ENCODE measurements at places on chromosomes 3 and 15.

DNA sequence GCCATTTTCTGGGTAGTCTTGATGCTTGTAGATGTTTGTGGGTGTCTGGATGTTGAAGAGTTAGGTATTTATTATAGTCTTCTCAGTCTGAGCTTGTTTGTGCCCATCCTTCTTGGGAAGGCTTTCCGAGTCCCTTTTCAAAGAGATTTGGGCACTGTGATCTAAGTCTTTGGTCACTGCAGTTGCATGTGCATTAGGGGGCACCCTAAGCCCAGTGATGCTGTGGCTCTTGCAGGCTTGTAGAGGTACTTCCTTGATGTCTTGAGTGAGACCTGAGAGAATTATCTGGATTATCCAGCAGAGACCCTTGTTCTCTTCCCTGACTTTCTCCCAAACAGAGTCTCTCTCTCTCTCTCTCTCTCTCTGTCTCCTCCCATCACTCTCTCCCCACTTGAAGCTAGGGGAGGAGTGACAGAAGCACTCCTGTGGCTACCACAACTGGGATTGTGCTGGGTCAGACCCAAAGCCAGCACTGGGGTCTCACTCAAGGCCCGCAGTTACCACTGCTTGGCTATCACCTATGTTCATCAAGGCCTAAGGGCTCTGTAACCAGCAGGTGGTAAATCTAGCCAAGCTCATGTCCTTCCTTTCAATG is 68.5 kb downstream of the TMCO5A start:
- DNase-seq = no peak

DNA sequence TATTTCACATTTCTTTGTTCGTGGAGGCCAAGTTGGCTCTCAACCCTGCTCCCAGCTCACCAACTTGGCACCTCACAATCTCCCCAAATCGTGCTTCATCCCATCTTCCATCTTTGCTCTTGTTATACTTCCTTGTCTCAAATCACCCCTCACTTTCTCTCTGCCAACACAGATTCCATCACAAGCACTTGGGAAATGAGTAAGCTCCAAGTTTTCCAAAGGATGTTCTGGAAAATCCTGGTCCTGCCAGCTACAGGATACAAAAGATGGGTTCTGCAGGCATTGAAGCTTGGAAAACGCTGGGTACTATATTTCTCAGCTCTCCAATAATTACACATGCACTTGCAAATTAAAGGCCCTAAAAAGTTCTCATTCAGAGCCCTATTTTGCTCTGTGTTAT is 4.1 kb upstream of the TM4SF4 start:
- DNase-seq = no peak

GRCh38 chr3:73719413-73719851 is 94.7 kb upstream of the PDZRN3 start:
- DNase-seq = no peak

GRCh38 chr3:63976161-63976871 is 47.0 kb downstream of the PSMD6 start:
- no peak for DNase-seq

- no peak for DNase-seq
Measured at GRCh38 chr15:55224892-55225291, 28.2 kb upstream of the RSL24D1 start.

GRCh38 chr3:51937014-51937413 is 4.7 kb downstream of the RRP9 start:
- DNase-seq = no peak

DNA sequence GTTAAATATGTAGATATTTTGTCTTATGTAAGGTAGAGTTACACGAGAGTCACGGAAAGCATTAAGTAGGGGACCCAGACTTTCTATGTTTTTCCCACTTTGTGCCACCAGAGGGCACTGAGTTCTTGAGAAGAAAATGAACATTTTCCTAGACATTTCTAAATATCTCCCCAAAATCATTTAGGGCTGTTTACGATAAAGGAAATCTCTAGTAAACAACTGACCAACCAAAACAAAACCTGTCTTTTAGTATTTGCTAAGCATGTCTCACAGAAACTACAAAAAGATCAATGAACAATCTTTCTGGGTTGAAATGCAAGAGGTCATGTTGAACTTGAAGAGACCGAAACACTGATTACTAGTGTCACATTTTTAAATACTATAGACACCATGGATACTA is 16.1 kb downstream of the POU1F1 start:
- no peak for DNase-seq

GRCh38 chr3:185280572-185281365 is 26.9 kb upstream of the EHHADH start:
- no peak for DNase-seq

DNA sequence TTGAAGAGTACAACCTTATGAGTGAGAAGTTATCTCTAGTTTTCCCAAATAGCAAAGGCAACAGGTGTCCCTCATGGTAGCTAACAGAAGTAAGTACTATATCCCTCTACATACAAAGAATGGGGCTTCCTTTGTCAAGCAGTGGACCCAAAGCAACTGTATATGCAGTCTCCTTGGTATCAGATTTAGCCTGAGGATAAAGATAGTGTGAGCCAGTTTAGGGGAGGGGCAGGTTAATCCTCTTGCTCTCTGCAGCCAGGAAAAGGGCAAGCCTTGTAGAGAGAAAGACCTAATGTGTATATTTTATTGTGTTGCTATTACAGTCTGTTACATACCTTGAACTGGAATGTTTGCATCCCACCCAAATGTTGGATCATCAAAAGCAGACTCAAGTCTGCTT is 117.9 kb upstream of the COL8A1 start:
- no peak for DNase-seq

- DNase-seq = no peak
Measured at GRCh38 chr15:56948764-56949101, 30.3 kb downstream of the TCF12 start.

DNA sequence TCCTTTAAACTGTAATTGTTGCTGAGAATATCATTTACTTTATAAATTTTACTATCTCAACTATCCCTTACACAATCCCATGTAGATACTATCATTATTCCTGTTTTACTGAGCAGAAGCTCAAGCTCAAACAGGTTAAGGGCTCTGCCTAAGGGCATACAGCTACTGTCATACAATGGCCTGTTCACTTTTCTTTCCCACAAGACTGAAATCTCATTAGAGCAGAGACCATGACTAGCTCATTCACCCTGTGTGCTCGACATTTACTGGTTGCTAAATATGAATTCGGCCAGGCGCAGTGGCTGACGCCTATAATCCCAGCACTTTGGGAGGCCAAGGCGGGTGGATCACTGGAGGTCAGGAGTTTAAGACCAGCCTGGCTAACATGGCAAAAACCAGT is 1.6 kb upstream of the MESP2 start:
- no peak for DNase-seq

- no peak for DNase-seq
Measured at GRCh38 chr3:19711160-19711782, 222.7 kb downstream of the EFHB start.

GRCh38 chr15:74261041-74261440 is 24.9 kb downstream of the CCDC33 start:
- no peak for DNase-seq

- DNase-seq = no peak
Measured at GRCh38 chr3:101992863-101993262, 143.5 kb downstream of the NFKBIZ start.

GRCh38 chr3:81237181-81237580 is 524.3 kb downstream of the GBE1 start:
- DNase-seq = no peak

DNA sequence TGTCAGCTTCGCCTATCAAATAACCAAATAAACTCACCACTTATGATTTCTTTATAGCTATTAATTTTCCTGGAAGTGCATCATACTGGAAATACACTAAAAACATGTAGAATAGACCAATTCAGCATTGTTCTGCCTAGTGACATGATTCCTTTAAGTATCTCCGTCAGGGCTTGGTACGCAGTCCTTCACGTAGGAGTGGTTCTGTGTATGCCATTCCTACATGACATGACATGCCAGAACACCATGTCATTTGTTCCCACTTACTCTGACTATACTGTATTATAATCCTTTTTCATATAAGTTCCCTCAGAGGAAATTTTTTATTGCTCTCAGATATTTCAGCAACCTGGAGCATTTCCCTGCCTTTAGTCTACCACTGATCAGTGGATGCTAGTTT is 230.7 kb upstream of the EPHA3 start:
- no peak for DNase-seq

DNA sequence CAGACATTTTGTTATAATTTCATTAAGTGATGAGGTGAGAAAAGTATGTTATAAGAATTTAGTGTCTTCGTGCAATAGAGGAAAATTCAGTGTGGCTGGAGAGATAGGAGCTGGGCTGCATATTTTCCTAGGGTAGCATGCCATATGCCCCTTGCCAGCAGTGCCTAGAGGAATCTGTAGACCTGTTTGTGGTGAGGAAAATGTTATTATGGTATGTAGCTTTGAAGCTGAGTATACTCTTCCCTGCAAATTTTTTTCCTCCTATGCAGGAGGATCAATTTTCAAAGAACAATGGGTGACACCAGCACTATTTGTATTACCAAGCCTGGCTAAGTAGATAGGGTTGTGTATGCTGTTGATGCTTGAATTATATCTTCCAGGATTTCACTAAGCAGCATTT is 200.6 kb downstream of the EDEM1 start:
- no peak for DNase-seq

GRCh38 chr15:42331235-42331634 is 28.1 kb upstream of the CAPN3 start:
- no peak for DNase-seq
